ENCODE measurements at places on chromosomes 6 and 20.

GRCh38 chr6:41560431-41561192, 14.4 kb downstream of the FOXP4 start:
- no peak for DNase-seq

DNA sequence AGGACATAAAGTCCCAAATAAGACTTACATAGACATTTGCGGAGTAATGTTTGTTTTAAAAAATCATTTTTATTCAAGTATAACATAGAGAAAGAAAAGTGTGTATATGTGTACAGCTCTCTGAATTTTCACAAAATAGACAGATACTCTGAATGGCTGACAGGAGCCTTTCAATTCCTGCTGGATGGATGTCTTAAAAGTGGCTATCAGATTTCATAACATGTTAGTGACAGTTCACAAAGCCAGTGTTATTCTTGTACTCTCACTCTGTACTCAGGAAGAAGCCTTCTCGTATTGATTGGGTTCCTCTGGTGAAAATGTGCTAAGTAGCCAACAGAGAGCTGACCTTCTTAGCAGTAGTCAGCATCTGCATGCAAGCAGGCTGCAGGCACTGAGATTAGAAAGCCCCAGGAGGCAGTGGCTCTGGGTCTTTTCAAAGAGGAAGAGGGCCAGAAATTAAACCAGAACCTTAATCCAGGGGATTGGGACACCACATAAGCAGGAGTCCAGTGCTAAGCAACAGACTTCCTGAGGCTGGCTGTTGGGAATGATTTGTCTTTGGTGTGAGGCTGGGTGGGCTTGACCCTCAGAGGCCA, 19.7 kb downstream of the SLC17A4 start:
- no peak for DNase-seq

- DNase-seq = no peak
Measured at GRCh38 chr20:43969028-43969447, 54.4 kb downstream of the TOX2 start.

GRCh38 chr20:24382743-24383142, 86.7 kb upstream of the SYNDIG1 start:
- no peak for DNase-seq

DNA sequence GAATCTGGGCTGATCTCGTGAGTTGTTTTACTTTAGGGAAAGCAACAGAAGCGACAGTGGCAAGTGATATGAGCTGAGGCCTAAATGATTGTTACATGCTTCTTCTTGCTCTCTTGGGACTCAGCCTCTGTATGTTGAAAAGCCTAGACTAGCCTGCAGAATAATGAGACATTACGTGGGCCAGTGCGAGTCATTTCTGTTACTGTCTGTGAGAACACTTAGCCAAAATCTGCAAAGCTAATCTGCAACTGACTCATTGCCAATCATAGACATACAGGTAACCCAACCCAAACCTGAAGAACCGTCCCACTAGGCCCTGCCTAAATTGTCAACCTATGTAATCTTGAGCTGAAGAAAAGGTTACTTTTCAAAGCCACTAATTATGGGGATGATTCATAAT, 77.4 kb upstream of the F13A1 start:
- DNase-seq = peak; percentile 94

DNA sequence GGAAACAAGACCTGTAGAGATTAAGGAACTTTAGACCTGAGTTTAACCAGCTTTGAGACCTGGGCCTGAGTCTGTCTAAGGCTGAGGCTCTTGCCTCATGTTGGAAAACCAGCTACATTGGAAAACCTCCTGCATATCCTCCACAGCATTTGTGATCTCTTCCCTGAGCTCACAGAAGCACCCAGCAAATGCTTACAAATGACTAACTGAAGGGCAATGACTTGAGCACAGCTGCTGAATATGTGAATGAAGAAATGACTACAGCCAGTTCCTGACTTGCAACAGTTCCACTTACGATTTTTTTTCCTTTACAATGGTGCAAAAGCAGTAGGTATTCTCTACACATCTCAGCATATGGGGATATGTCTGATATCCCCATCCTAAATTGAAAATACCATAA, 112.4 kb upstream of the RREB1 start:
- DNase-seq = no peak

DNA sequence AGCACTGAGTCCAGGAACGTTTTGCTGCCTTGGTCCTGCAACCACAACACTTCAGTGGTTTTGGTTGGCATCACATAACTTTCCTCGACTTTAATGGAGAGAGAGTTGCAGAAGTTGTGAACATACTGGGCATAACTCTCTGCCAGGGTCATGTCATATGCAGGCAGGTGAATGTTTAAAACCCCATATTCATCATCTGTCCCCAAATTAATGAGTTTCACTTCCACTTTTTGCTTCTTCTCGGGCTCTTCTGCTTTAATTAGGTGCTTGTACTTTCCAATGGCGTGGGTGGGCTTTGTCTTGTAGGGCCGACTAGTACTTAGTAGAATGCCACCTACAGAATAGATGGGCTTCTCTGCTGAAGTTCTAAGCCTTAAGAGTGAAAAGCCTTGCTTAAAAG, 45.2 kb upstream of the TFAP2A start:
- no peak for DNase-seq

GRCh38 chr6:37566111-37566949, 66.6 kb upstream of the CCDC167 start:
- peak; percentile 29 for DNase-seq

- DNase-seq = no peak
Measured at GRCh38 chr20:33566781-33567603, 77.1 kb downstream of the CBFA2T2 start.

GRCh38 chr6:112744827-112745226, 397.7 kb downstream of the RFPL4B start:
- DNase-seq = no peak

- no peak for DNase-seq
Measured at GRCh38 chr20:47768016-47768824, 17.1 kb downstream of the SULF2 start.

DNA sequence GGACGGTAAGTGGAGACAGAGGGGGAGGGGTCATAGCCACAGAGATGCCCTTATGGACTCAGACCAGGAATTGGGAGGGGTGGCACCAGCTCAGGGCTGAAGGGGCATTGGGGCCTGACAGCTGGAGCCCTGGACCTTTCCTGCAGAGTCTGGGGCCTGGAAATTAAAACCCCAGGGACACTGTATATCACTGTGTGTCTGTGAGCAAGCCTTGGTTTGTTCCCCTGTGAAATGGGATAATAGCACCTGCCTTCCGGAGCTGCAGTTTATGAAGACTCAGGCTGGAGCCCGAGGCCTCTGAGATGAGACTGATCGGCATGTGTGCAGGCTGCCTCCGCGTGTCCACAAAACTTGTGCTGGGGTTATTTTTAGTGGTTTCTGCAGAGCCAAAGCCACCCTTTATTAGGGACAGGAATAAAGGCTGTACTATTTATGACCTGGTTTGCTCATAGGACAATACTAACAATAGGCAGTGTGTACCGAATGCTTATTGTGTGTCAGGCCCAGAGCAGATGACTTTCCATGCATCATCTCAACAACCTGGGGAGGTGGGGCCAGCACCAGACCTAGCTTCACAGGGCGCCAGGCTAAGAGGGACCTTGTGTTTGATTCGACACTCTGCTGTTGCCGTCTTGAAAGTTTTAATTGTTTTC, 22.6 kb downstream of the MYH7B start:
- DNase-seq = no peak

- DNase-seq = no peak
Measured at GRCh38 chr6:106797186-106797585, 167.8 kb downstream of the QRSL1 start.

DNA sequence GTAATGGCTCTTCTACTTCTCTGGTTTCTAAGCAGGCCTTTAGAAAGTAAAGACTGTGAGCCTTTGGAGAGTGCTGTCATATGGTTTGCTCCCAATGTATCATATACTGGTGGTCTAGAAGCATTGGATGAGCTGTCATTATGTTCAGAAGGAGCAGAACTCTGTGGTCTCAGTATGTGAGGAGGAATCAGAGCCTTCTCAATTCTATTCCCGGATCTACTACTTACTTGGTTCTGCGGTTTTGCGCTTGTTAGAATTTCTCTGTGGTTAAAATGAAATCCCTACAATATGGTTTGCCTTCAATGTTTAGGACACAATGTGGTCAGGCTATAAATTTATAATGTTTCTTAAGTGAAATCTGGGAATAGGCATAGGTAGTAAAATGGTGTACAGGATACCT, 64.6 kb downstream of the RWDD2A start:
- DNase-seq = no peak

GRCh38 chr6:156689656-156690055, 87.5 kb upstream of the ARID1B start:
- no peak for DNase-seq

DNA sequence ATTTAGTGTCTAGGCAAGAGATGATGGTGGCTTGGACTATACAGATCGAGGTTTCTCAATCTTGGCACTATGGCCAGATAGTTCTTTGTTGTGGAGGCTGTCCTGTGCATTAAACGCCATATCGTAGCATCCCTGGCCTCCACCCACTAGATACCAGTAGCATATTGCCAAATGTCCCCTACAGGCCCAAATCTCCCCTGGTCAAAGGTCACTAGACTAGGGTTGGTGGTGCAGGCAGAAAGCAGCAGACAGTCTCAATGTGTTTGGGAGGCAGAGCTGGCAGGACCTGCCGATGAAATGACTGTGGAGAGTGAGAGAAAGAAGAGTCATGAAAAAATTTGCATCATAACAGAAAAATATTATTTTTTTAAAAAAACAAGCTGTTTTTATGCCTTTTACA, 63.0 kb downstream of the TRAM2 start:
- DNase-seq = no peak

DNA sequence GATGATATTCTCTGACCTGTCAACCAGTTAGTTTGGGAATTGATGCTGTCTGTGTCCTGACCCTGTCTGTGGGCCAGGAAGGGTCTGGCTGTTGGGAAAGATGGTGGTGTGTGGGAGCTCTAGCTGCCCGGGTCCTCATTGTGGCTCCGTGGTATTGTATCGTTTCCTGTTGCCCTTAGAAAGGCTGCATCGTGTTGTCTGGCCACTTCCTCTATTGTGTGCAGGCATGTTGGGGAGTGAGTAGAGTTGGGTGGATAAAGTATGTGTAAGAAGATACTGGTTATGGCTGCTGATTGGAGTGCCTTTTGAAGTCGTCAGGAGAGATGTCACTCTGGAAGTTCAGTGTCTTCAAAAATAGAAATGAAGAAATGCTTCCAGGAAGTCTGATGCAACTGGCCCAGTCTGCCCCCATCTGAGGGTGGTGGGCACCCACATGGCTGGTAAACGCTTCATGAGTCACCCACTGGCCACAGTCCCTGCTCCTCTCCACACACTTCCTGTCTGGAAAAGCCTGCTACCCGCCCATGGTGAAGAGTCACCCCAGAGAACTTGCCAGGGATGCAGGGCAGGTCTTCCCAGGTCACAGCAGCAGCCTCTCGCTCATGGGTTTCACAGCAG, 27.9 kb downstream of the PPARD start:
- peak; percentile 96 for DNase-seq

DNA sequence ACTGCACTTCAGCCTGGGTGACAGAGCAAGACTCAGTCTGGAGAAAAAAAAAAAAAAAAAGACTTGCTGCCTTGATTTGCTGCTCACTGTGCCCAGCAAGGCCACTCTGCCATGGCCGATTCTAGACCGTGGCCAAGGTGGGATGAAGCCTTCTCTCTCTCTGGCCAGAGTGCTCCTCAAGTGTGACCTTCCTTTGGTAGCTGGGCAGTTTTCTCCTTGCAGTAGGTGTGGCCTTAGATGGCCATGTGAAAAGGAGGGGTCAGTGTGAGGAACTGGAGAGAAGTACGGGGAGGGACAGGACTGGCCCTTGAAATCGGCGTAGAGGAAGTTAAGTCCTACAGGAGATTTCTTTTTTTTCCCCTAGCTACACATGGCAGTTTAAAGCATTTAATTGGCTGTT, 272.0 kb downstream of the ARID1B start:
- DNase-seq = no peak

- DNase-seq = peak; percentile 37
Measured at GRCh38 chr20:25198663-25199383, 3.3 kb downstream of the ENTPD6 start.

DNA sequence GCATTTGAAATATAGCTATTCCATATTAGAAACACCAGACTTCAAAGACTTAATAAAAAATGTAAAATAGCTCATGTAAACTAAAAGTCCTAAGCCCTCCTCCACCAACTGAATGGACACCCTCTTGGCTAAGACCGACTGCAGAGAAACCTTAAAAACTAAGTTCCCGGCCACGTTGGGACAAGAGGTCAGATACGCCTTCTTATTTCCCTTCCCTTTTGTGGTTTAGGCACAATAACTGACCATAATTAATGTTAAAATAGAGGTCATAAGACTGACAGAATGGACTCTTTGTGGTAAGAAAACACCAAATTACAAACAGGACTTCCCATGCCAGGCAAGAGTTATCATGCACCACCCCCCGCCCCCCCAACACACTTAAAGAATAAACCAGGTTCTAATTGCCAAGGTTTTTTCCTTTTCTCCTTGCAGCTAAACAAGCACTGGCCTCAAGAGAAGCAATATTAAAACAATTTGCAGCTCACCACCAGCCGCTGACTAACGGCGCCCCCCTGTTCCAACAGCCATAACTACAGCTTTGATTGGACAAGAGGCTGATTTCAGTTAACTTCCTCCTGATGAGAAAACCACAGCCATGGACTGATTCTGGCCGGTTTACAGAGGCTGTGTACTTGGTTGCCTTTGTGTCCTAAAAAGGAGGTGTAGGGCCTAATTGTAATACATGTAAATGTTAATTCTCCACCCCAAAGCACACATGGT, 10.7 kb upstream of the LAMP5 start:
- no peak for DNase-seq

DNA sequence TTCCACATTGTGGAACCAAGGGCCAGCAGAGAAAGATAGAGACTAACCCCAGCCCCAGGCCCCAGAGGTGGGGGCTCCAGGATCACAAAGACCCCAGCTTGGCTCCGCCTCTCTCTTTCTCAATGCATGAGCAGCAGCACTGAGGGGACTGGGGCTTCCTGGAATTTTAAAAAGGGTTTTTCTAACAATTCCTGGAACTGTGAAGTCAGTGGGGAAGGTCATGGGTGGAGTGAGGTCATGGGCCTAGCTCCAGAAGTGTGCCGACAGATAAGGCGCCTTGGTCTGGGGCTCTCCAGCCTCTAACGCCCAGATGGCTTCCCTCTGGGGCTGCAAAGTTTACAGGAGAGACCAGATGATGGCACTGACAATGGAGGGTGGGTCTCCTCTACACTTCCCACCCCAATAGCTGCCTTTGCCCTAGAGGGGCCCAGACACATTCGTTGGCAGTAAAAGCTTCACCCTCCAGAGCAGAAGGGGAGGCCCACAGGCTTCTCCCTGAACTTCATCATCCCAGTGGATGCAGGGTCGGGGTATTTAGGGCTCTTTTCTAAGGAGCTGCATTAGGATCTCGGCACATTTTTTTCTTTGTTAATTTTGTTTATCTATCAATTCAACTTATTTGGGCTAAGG, 46.9 kb upstream of the CD93 start:
- no peak for DNase-seq

DNA sequence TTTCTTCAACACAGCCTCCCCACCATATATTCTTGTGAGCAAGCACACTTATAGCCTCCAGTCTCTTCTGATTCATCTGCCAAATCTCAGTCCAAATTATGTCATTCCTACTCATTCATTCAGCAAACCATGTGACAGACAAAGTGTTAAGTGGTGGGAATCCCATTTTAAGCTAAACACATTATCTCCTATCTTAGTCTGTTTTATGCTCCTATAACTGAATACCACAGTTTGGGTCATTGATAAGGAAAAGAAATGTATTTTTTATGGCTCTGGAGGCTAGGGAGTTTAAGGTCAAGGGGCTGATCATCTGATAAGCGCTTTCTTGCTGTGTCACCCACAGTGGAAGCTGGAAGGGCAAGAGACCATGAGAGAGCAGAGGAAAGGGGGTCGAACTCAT, 23.9 kb upstream of the SMIM13 start:
- peak; percentile 65 for DNase-seq

GRCh38 chr20:64155258-64156135, 8.8 kb upstream of the MYT1 start:
- no peak for DNase-seq

GRCh38 chr20:46255440-46256104, 52.7 kb downstream of the CDH22 start:
- peak; percentile 96 for DNase-seq
